ENCODE measurements at places on chromosomes 2 and 18. TPM values are rescaled to one million over a fixed set of nuclear protein-coding genes. Genes with fewer than 3 reads are reported as not detected.

GRCh38 chr2:183459466-183459865, 335.2 kb downstream of the NUP35 start:
- DNase-seq: no peak

- DNase-seq: no peak
These were observed 198.7 kb downstream of the CYP26B1 start for GRCh38 chr2:71948781-71949536.

- no peak for DNase-seq
These were observed 654.3 kb downstream of the LRRTM4 start for GRCh38 chr2:76867854-76868253.

DNA sequence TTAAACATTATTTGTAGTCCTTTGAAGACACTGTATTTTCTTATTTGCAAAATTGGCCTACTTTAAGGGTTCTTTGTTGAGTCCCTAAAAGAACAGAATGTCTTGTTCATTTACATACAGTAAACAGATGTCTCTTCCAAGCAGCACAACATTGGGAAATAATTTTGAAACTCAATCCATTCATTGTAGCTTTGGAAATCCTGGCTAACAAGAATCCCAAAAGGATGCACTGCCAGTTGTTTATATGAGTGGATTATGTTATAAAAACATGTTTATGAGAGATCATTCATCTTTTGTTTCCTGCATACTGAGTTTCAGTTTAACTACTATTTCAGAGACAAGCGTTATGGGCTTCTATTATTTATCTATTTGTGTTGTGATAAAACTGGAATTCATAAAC, 499.3 kb downstream of the PID1 start:
- DNase-seq: no peak

- DNase-seq: no peak
These were observed 119.4 kb upstream of the EPC2 start for GRCh38 chr2:148525130-148525529.

DNA sequence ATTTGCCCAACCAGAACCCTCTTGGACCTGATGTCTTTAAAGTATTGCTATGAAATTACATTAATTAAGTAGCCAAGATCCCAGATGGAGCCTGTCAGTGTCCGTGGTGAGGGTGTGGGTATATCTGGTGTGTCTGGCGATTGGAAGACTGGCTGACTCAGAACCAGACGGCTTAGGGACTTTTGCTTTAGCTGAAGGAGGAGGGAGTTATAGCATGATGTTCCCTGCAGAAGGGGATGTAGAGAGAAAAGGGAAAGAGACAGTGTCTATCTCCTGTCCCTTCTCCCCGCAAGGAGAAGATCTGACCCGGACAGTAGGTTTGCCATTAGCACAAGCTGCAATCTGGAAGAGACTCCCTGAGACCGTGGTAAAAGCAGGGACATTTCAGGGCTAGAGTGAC, 60.6 kb downstream of the POU3F3 start:
- DNase-seq: no peak

- DNase-seq: no peak
These were observed 76.0 kb downstream of the AGAP1 start for GRCh38 chr2:235569837-235570236.

DNA sequence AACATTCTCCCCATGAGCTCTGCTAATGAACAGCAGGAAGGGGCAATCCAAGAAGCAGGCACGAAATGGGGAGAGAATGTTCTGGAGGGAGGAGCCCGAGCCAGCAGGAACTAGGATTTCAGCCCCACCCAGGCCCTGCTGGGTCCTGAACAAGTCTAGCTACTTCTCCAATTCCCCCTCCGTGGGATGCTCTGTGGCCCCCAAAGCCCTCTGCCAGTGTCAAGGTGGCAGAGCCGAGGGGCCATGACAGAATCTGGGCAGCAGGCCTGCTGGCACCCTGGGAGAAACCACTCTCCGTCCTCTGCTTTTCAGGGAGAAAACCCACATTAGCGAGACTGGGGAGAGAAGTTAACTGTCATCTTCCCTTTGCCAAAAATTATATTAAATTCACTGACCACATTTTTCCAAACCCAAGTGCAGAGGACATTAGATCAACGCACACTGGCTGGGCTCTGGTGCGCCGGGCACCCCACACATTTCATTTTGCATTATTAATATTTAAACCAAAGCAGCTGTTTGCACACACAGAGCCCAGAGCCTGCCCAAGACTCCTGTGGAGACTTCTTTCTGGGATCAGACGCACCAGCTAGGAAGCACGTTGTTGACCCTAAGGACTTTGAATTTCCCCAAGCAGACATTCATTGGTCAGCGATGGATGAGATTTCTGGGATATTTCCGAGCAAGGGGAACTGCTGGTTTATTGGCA, 80.2 kb upstream of the PKDCC start:
- peak; percentile 84 for DNase-seq

- no peak for DNase-seq
These were observed 7.5 kb downstream of the TGFBRAP1 start for GRCh38 chr2:105321875-105322646.

DNA sequence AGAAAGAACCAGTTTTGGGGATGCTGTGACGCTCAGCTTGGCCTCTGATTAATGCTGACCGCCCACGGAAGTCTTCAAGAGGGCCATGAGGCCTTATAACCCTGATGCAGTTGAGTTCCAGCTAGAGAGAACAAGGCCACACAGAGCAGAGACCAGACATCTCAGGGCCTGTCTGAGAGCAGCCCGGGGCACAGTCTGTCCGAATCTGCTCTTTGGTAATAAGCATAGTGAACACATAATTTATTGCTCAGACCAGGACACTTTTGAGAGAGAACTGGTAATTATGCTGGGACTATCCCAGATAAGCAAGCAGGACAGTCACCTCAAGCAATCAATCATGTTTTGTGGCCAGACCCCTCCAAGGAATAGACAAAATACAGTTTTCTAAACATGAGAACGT, 68.5 kb downstream of the STPG4 start:
- DNase-seq: no peak

- no peak for DNase-seq
These were observed 152.9 kb downstream of the ARHGAP28 start for GRCh38 chr18:6882401-6882800.

DNA sequence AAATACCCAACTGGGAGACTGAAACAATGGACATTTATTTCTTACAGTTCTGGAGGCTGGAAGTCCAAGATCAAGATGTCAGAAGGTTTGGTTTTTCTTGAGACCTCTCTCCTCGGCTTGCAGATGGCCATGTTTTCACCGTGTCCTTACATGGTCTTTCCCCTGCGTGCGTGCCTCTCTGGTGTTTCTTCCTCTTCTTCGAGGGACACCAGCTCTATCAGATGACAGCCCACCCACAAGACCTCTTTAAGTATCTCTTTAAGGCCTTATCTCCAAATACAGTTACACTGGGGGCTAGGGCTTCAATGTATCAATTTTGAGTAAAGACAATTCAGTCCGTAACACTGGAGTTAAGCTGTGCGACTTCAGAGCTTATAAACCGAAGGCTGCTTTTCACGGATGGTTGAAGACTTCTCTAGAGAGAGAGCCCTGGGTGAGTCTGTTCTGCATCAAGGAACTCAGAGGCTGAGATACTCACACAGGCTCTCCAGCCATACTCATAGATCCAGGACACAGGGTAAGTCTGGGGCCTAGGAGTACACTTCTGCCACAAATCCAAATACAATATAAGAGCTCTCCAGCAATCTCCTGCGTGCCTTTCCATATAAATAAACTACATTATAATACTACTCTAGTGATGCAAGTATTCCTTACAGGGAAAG, 339.9 kb upstream of the PKDCC start:
- no peak for DNase-seq

DNA sequence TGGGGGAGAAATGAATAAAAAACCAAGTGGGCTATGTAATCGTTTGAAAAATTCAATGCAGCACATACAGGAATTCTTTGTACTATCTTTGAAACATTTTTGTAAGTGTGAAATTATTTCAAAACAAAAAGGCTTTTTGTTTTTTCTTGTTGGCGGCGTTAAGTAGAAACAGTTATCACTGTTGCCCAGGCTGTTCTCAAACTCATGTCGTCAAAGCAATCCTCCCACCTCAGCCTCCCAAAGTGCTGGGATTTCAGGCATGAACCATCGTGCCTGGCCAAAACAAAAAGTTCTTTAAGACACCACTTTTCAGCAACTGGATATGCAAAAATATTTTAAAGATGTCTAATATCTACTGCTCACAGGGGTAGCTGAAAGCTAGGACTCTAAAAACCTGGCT, 5.4 kb downstream of the SS18 start:
- DNase-seq: no peak

- DNase-seq: no peak
These were observed 442.2 kb upstream of the RAB12 start for GRCh38 chr18:8167026-8167425.

GRCh38 chr2:140064243-140064642, 1284.1 kb upstream of the NXPH2 start:
- DNase-seq: no peak

- DNase-seq: no peak
These were observed 7.3 kb downstream of the SFXN5 start for GRCh38 chr2:73063909-73064875.

DNA sequence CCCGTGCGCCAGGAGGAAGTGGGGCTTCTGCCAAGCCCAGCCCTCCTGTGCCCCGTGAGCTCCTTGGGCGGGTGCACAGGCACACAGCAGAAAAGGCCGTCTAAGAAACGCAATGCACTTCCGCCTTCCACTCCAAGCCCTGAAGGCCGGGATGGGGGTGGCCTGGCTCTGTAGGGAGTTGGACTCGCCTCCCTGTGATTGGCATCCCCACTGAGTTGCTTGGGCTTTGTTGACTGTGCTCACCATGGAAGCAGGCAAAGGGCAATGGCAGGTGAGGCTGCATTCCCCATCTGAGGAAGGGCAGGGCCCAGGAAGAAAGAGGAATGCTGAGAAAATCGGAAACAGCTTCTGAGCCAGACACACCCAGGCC, 66.8 kb downstream of the CRACDL start:
- DNase-seq: no peak

DNA sequence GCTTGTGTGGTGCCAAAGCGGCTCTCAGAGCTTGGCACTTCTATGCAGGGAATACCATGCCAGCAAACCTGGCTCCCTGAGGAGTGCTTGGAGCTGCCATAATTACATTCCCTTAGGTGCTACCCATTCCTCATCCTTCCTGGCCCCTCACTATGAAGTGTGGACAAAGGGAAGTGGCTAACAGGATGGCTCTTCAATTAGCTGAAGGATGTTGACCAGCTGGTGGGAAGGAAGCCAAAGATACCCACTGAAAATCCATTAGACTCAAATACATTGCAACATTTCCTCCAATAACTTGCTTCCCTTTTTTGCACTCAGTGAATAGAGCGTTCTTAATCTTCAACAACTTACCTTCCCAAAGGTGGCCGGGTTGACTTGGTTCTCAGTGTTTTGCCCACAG, 8.5 kb downstream of the RFX8 start:
- no peak for DNase-seq

GRCh38 chr2:70703900-70704549, 64.0 kb downstream of the ADD2 start:
- no peak for DNase-seq

DNA sequence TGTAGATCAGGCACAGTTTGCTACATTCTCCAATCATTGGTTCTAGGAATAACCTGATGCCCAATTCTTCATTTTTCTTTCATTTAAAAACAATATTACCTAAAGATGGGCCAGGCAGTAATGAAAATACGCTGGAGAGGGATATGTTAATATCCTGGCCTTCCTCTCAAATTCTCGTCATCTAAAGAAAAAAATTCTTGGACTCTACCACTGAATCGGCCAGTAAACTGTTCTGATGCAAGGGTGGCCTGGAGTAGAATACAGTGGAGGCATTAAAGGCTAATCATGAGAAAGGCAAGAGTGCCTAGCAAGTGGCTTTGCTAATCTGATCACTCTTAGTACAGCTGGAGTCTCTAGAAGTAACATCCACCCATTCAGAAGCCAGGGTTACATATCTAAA, 157.7 kb downstream of the ANTXR1 start:
- DNase-seq: no peak

DNA sequence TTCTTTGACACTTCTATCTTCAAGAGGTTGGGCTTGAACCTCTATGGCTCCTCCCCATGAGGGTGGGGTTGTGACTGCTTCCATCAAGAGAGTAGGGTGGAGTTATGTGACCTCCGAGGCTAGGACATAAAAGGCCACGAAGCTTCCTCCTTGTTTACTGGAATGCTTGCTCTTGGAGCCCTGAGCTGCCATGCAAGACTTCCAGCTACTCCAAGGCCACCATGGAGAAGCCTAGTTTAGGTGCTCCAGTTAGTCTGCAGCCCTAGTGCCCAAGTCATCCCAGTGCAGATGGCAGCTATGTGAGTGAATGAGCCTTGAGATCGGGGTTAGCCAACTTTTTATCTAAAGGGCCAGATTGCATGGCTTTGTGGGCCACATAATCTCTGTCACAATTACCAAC, 2.4 kb upstream of the MERTK start:
- DNase-seq: no peak

DNA sequence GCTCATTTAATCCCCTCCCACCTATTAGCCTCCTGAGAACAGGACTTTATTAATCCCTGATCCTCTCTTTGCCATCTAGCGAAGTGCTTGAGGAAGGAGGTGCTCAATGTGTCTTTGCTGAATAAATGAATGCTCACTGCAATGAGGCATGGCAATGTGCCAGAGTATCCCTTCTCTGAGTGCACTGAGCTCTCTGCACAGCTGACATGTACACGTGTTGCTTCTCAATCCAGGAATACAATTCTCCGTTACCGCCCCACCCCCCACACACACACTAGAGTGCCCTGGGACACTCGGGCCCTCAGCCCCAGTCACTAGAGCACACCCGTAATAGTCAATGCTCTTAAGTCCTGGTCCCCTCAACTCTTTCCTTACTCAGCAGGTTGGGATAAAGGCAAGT, 41.4 kb downstream of the FAM178B start:
- DNase-seq: peak; percentile 20

Gene NOL4
- not detected for total RNA-seq

Gene MSH2
- 5.5 TPM for total RNA-seq

Gene AKAIN1
- total RNA-seq: not detected

Gene LOXL3
- 18.9 TPM for total RNA-seq

Gene ALPP
- not detected for total RNA-seq

Gene MRO
- 3.2 TPM for total RNA-seq

Gene FBXO36
- total RNA-seq: 2.2 TPM

Gene RBKS
- 4.4 TPM for total RNA-seq

Gene ORMDL1
- total RNA-seq: 63.4 TPM

Gene SCN1A
- total RNA-seq: not detected
